ENCODE measurements at places on chromosomes 1 and 21.
A peak's percentile ranks its signal among the peaks of the same experiment; 100 is the strongest.

- DNase-seq = no peak
These were observed 293.6 kb downstream of the PTPRC start for GRCh38 chr1:198932351-198932991.

GRCh38 chr1:91682882-91683597, 182.4 kb downstream of the CDC7 start:
- DNase-seq = no peak

DNA sequence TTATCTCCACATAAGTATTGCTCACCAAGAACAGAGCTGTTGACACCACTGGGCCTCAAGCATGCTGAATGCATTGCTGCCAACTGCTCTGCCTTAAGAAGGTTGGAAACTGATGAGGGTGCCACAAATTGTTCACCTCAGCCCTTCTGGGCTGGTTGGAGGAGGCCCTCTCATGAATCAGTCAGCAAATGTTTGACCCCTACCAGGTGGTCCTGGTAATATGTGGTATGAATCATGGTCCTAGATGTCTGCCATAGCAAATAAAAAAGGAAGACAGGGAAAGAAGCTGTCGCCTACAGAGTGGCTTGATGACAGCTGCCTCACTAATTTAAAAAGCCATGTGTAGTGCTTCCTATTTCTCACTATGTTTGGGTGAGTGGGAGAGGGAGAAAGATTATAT, 12.2 kb downstream of the SPATA46 start:
- no peak for DNase-seq

DNA sequence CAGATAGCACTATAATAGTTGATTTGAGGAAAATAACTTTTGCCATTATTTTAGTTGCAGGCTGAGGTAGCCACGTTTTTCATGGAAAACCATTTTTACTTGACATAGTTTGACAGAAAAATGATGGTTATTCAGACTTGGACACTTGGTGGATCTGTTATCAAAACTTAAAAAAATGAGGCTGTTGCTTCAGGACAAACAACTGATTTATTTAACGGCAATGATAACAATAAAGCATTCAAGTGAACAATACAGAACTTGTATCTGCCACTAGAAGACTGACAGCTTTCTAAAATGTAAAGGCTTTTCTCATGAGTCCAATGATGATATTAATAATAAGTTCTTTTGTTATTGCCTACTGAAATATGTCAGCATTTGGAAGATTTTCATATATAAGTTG, 322.9 kb downstream of the BRINP3 start:
- DNase-seq = no peak

GRCh38 chr1:72105201-72105600, 177.1 kb downstream of the NEGR1 start:
- no peak for DNase-seq

DNA sequence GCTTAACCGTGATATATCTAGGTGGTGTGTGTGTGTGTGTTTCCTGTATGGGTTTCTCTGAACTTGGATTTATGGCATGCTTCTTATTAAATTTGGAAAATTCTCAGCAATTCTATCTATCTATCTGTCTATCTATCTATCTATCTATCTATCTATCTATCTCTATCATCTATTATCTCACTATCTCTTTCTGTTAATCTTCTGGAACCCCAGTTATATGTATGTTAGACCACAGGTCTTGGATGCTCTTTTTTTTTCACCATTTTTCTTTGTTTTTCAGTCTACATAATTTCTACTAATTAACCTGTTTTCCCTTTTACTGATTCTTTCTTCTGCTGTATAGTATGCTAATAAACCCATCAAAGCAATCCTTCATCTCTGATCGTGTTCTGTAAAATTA, 538.0 kb downstream of the PTPRU start:
- DNase-seq = no peak

- peak; percentile 45 for DNase-seq
These were observed 240.4 kb downstream of the SDCCAG8 start for GRCh38 chr1:243496187-243496646.

- no peak for DNase-seq
These were observed 13.0 kb downstream of the BRINP3 start for GRCh38 chr1:190464690-190465089.

DNA sequence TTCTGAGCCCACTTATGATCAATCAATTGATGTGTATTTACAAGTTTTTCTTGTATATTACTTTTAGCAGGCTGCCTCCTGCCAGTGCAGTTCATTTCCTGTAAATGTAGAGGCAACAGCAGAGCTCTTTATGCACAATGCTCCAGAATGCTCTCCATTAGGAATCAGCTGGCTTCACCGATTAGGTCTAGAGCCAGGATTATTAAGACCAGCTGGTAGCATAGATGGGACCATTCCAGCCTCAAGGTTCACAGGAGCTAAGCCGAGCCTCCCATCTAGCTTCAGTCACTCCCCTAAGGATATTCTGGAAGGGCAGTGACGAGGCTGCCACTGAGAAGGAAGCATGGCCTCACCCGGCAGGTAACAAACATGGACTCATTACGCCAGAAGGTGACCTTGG, 36.8 kb downstream of the DHRS3 start:
- DNase-seq = no peak

GRCh38 chr1:1424707-1425106, 3.6 kb upstream of the ANKRD65 start:
- no peak for DNase-seq

- peak; percentile 44 for DNase-seq
These were observed 301.5 kb downstream of the RRAGC start for GRCh38 chr1:38558055-38558454.

DNA sequence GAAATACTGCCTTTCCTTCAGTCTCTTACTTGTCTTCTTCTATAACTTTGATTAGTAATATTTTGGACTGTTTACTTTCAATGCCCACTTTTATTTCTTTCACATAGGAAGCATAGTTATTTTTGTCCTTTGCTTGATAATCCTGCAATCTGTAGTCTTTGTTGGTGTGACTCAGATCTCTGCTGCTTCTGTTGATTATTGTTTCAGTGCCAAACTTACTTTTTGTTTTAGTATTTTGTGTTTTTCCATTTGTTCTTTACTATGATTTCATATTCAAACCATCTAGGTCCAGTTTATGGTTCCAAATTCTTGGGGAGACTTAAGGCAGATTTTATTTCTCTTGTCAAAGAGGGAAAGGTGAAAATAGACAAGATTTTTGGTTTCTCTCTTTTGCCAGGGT, 399.9 kb downstream of the HLX start:
- DNase-seq = no peak

DNA sequence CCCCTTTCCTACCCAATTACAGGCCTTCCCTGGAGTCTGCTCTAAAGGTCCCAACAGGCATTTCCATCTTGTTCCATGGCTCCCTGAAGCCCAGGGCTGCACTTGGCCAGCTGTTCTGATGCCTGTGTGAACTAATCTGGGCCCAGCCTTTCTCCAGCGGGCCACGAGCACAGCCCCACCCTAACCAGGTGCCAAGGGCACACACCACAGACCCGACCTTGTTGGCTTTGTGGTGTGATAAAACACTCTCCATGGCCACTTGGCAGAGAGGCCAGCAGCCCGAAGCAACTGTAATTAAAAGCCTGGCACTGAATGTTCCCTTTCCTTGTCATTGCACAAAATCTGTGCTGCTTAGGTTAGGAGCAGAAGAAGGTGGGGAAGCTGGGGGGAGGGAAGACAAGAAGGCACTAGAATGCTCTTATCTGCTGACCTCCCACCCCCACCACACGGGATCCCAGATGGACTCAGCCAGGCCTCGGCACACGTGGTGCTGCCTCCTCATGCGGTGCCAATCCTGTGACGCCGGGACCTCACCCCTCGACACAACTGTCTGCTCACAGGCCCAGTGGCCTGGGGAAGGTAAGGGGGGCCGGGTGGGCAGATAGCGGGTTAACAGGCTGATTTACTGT, 9.9 kb downstream of the HCRTR1 start:
- no peak for DNase-seq

DNA sequence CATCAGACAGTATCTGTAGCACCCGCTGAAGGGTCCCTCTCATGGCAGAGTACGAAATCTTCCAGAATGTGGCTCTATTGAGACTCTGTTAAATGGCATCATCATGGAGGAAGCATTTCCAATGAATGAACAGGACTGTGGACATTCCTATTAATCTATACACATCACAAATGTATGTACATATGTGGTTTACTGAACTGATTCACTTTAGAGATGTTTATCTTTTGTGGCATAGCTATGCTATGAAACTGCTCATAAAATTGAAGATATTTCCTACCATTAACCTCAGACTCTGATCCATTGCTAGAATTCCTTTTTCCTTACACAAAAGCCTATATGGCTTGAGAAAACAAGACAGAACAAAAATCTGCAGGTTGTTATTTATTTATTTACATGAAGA, 259.6 kb upstream of the RRP15 start:
- no peak for DNase-seq

DNA sequence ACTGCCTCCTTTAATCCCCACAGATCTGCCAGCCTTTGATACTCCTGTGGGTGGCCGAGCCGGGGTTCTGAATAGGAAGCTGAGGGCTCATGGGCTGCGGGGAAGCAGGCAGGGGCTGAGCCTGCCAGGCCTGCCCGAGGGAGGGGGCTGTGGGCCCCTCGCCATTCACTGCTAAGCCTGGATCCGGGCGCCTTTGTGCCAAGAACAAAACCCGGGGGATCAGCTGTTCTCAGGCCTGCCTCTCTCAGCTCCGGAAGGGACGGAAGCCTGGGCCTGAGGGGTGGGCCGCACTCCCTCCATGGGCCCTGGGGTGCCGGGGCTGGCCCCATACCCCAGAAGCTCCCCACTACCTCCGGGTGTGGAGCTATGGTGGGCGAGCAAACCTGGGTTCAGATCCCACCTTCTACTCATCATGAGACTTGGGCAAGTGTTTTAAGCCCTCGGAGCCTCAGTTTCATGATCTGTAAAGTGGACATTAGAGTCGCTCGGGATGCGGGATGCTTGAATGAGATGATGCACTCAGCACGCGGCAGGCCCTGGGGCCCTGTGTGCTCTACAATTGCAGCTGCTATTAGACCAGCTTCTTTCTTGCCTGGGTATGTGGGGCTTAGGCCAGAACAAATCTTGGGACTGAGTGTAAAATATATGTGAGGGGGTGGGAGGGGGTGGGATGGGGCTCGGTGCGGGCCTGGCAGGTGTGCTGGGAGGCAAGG, 19.2 kb upstream of the EPHA2 start:
- no peak for DNase-seq

- DNase-seq = peak; percentile 93
These were observed 221.0 kb upstream of the CSF3R start for GRCh38 chr1:36703526-36704208.

DNA sequence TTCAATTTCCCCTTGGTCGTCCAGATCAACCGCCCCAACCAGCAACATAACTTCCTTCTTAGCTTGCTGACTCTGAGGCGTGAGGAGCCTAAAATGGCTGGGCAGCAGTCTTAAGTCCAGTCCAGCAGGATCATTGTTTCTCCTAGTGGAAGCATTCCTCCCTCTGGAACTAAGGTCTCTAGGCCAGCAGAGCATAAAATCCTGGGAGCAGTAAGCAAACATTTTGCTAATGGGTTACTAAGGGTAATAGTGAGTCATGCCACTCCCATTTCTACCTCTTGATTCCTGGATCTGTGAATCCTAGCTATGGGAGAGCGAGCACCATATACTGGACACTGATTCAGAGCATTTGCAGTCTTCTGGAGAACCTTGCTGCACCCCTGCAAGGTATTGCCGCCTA, 59.9 kb downstream of the ADSS2 start:
- DNase-seq = no peak

DNA sequence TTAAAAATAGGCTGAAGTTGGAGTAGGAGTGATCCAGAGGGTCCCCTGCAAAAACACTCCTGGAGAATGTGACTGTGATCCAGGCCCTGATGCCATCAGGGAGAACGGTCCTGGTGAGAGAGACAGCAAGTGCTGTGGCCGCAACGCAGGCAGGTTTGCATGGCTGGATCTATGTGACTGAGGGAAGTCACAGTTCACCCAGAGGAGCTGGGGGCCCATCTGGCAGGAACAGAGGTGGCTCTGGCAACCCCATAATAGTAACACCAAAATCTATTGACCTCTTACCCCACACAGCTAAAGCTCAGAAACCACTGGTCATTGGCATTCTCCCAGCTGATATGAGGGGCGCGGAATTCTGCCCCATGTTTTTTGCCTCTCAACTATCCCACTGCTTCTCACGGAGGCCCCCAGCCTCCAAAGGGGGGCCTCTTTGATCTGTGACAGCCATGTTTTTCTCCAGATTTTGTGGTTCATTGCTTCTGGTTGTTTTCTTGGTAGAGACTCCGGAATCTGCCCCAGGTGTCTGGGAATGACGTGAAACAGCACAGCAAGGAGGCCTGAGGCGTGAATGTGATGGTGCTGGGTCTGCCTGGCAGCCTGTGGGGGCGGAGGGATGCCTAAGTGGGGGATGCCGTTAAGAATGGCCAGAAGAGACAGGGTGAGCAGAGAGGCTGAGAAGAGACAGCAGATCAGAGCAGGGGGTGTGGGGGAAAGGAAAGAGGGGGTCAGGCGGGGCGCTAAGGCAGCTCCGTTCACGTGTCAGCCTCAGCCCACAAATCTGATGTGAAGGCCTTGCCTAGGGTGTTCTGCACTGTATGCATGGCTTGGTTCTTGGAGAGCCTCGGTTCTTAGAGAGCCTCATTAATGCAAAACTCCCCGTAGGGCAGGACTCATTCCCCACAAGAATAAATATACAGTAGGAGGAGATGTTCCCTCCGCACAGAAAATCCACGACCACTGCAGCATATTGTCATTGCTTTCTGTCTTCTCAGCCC, 23.5 kb downstream of the CASP9 start:
- no peak for DNase-seq

GRCh38 chr1:35565742-35566133, 7.4 kb upstream of the TFAP2E start:
- DNase-seq = no peak

GRCh38 chr1:48808496-48808895, 31.8 kb upstream of the BEND5 start:
- DNase-seq = no peak

DNA sequence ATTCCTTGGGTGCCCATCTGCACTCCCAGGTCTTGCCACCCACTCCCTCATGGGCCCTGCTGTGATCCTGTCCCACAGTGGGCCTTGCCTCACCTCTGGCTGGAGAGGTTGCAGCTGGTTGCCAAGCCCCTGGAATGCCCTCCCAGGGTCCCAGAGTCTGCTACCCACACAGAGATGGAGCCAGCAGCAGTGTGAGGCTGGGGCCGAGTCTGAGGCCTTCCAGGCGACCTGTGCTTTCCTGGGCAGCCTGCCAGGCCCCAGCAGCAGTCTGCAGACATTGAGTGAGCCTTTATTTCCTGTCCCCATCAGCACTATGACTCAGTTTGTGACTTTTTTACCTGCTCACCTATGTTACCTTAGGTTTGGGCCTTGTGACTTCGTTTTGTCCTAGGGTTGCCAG, 25.0 kb upstream of the TSPAN2 start:
- DNase-seq = no peak

DNA sequence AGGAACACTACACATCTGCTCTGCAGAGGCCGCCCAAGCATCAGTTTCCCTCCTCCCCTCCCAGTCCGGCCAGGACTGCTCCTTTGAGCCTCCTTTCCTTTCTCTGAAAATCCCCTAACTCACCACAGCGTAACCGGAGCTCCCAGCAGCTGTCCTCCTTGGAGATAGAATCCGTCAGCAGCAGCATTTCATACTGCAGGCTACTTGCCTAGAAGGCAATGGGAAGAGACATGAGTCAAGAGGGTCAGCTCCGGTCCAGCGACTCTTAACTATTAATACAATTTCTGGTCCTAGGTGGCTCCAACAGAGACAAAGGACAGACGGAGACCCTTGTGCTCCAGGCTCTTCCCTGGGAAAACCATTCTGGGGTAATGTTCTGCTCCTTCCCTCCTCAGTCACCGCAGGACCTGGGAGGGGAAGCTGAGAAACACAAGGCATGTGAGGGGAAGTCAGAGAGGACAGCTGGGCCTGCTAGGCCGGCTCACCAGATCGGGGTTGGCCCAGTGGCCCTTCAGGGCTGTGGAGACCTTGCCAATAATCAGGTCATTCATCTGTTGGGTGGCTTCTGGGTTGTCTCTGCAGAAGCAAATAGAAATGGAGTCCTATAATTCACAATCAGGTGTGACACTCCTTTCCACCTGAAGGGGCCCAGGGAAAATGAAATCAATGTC, 99.7 kb downstream of the UBR4 start:
- no peak for DNase-seq
